MM.1S (cell line): ENCODE measurements at places on chromosomes 1 and 21.

DNA sequence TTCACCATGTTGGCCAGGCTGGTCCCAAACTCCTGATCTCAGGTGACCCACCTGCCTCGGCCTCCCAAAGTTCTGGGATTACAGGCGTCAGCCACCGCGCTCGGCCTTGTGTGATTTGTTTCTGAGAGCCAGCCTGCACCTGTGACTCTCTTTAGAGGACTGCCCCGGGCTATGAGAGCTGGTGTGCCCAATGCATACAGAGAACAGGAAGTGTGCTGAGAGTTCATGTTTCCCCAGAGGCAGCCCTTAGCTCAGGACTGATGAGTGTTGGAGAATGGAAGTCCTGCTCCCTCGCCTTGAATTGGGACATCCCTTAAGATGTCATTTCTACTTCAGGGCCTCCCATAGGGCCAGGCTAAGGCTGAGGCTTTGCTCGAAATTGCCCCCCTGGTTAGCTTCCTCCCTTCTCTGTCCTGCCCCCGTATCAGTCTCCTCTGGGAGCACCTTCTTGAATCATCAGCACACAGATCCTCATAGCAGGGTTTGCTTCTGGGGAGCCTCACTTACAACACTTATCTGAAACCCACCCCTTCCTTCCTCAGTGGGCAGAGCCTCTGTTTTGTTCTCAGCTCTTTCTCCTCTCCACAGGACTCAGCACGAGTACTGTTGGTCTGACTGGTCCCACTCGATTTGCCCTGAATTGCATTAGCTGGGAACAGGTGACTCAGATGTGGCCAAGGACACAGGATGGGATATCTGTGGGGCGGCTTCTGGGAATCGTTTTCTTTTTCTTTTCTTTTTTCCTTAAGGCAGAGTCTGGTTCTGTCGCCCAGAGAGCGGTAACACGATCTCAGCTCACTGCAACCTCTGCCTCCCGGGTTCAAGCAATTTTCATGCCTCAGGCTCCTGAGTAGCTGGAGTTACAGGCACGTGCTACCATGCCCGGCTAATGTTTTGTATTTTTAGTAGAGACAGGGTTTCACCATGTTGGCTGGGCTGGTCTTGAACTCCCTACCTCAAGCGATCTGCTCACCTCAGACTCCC is 80.1 kb downstream of the UBIAD1 start:
- DNase-seq, result peak; percentile 78

- DNase-seq, result no peak
These were observed 55.5 kb downstream of the EPS15 start for GRCh38 chr1:51463561-51463960.

DNA sequence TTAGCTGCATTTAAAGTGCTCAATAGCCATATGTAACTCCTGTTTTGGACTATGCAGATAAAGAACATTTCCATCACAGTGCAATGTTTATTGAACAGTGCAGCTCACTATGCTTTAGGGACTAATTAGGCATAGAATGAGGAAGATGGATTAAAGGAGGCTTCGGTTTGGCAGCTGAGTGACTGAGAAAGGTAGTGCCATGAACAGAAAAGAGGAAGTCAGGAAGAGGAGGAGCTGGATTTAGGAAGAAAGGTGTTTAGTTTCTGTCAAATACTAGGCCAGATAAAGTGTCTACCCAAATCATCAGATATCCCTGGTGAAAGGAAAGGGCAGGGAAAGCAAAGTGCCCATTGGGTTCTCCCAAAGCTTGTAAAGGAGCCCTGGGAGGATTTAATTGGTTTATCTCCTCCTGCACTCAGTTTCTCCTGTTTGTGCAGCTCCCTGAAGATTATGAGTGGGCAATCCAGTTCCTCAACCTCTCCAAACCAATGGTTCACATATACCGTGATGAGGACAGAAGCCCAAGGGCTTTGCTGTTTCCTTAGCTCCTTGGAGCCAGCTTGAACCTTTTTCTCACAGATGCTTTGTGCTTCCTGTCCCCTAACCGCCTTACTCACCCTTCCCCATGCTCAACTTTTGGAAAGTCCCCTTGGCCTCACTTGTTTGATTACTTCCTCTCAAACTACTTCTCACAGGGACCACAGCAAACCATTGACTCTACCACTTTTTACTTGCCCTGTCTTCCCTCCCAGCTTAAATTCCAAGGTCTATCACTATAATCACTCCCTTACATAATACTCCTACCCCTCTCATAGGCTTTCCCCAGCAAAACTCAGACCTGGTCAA is 3.5 kb upstream of the RAP1A start:
- DNase-seq, result peak; percentile 58

GRCh38 chr1:41493117-41493536 is 8.6 kb upstream of the EDN2 start:
- DNase-seq, result no peak

- DNase-seq, result no peak
These were observed 9.7 kb downstream of the KISS1 start for GRCh38 chr1:204186597-204186996.

DNA sequence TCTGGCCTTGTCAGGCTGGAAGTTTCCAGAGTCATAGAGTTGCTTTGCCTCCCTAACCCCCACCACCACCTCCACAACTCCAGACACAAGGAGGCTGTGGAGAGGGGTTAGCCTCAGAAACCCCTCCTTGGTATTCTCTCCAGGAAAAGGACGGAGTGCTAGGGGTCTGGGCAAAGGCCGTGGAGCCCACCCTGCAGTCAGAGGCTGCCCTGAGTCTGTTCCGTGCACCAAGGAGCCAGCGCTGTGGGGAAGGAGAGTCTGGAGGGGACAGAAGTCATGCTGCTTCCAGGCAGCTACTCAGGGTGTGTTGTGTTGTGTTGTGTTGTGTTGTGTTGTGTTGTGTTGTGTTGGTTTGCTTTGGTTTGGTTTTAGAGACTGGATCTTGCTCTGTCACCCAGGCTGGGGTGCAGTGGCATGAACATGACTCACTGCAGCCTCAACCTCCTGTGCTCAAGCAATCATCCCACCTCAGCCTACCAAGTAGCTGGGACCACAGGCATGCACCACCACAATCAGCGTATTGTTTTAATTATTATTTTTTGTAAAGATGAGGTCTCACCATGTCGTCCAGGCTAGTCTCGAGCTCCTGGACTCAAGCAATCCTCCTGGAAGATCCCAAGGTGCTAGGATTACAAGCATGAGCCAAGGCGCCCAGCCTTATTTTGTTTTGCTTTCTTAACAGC is 122.2 kb upstream of the TMEM51 start:
- no peak for DNase-seq

DNA sequence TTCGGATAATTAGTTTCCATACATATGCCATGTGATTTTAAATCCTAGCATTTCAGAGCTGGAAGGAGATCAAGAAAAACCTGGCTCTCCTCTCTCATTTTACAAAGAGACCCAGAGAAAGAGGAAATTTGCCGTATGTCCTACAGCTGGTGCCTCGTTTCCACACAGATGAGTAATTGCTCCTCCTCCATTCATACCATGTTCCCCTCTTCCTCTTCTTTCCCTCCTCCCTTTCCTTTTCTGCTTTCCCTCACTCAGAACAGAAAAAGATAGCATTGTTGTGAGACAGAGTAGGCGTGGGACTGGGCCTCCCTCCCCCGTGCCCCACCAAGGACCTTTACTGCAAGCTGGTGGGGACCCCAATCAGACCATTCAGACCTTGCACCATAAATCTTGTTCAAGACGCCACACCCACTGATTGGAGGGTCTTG is 13.7 kb upstream of the SLC44A3 start:
- DNase-seq, result no peak

- no peak for DNase-seq
These were observed 112.9 kb downstream of the PTPRC start for GRCh38 chr1:198751741-198752140.

DNA sequence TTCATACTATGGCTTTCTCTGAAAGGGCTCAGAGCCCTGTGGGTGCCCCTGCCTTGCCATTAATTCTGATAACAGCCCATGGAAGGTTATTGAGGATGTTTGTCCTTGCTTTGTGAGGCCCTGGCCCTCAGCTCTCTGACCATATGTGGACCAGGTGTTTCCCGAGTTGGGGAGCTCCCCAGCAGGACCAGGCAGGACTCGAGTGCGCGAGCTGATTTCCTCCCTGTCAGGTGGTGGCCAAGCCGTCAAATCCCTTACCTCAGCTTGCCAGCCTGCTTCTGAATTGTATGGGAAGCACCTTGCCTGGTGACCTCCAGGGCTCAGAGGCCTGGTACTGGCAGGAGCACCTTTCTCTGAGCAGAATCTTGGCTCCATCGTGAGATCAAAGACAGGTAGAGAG is 17.9 kb upstream of the SDE2 start:
- DNase-seq, result no peak

- DNase-seq, result no peak
These were observed 118.0 kb upstream of the PAXBP1 start for GRCh38 chr21:32889596-32889995.

- DNase-seq, result no peak
These were observed 299.7 kb upstream of the PRMT6 start for GRCh38 chr1:106756752-106757151.

DNA sequence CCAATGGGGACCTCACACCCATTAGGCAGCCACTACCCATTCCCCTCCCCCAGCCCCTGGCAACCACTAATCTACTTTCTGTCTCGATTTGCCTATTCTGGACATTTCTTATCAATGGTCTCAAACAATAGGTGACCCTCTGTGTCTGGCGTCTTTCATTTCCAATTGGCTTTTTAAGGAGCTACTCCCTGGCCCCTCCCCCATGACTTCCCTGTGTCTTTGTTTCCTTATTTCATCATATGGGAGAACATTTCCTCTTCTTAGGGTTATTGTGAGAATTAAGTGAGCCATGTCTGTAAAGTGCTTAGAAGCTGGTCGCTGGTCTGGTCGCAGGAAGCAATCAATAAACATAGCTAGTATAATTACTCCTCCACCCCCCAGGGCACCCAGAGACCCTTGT is 80.9 kb downstream of the SPSB1 start:
- DNase-seq, result no peak

GRCh38 chr1:50964863-50965262 is 4.8 kb upstream of the FAF1 start:
- DNase-seq, result no peak

DNA sequence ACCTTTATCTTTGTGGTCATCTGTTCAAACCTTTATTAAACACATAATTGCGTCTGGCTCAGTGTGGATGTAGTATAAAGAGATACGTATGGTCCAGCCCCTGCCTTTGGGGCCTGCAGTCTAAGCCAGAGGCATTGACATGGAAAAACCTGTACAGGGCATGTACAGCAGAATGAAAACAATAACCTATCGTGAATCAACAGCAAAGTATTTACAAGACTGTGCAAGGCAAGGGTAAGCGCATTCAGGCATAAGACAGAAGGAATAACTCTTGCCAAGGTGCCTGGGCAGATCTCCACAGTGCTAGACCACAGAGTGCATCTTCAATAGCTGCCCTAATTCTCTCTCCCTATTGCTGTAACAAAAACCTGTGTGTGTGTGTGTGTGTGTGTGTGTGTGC is 35.5 kb downstream of the KIRREL1 start:
- no peak for DNase-seq

- DNase-seq, result no peak
These were observed 297.3 kb upstream of the KAZN start for GRCh38 chr1:14300991-14301703.

- no peak for DNase-seq
These were observed 7.7 kb upstream of the ECE1 start for GRCh38 chr1:21297975-21298374.

DNA sequence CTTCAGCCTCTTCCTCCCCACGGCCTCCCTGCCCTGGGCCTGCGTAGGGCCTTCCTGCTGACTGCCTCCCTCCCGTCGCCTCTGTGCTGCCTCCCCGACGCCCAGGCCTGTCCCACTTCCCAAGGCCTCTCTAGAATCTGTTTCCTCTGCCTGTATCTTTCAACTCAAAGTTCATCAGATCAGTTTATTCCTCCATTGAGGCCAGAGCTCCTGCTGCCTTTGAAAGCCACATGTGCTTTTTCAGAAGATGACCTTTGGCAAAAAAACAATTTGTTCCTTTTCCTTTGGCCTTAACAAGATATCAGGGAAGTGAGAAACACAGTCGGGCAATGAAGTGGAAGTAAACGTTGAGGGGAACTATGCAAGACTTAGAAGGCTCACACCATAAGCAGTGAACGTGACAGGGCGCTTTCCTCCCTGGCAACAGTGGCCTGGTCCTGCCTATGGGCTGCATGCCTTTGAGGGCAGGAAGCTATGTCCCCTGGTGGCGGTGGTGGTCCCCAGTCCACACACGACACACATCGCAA is 85.9 kb downstream of the PSMG1 start:
- no peak for DNase-seq

GRCh38 chr1:2918441-2918840 is 102.8 kb upstream of the ACTRT2 start:
- no peak for DNase-seq

GRCh38 chr1:33524586-33524985 is 52.1 kb downstream of the ZSCAN20 start:
- DNase-seq, result no peak

- no peak for DNase-seq
These were observed 130.5 kb downstream of the RABGAP1L start for GRCh38 chr1:174289644-174290310.

GRCh38 chr21:34182436-34182835 is 109.1 kb downstream of the MRPS6 start:
- no peak for DNase-seq

- no peak for DNase-seq
These were observed 51.0 kb downstream of the PSMG1 start for GRCh38 chr21:39132248-39132647.

DNA sequence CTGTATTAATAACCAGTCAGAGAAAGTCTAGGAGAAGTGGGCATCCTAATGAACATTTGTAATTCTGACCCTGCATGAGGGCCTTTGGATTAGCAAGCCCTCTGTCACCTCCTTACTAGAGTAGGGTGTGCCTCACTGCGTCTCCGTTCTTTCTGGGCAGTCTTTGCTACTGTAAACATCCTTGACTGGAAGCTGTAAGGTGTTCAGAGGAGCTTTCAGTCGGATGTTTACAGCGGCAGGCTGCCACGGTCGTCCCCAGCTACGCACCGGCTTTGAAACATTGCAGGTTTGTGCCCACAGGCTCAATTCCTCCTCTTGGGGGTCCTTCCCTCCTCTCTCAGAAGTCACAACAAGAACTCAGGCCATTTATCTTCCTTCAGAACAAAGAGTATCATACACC is 29.4 kb upstream of the KCNQ4 start:
- no peak for DNase-seq

GRCh38 chr1:181083842-181084605 is 4.5 kb upstream of the IER5 start:
- DNase-seq, result peak; percentile 75

GRCh38 chr1:231318568-231318967 is 19.1 kb downstream of the EXOC8 start:
- DNase-seq, result no peak

DNA sequence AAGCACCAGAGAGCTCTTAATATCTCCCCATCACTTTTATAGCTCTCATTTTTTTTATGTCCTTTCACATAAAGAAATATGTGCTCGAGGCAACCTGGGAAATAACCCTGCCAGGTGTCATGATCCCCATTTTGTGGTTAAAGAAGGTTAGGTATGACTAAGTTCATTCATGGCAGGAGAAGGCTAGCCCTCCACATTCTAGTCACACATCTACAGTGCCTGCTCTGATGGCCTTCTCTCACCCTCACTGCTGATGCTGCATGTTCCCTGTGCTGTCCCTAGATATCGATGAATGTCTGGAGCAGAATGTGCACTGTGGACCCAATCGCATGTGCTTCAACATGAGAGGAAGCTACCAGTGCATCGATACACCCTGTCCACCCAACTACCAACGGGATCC is 187.5 kb downstream of the TPR start:
- DNase-seq, result no peak
